A673 (cell line): ENCODE measurements at places on chromosomes 4 and X. TPM values are rescaled to one million over a fixed set of nuclear protein-coding genes. Genes with fewer than 3 reads are reported as not detected.

- no peak overlapping the region for H3K4me3 ChIP-seq
- no peak overlapping the region for H3K27ac ChIP-seq
- no peak for DNase-seq
- H3K4me1 ChIP-seq: no peaks in the 10 kb centered on the region
These were observed 203.0 kb downstream of the GRIA2 start for GRCh38 chr4:157423526-157424020.

DNA sequence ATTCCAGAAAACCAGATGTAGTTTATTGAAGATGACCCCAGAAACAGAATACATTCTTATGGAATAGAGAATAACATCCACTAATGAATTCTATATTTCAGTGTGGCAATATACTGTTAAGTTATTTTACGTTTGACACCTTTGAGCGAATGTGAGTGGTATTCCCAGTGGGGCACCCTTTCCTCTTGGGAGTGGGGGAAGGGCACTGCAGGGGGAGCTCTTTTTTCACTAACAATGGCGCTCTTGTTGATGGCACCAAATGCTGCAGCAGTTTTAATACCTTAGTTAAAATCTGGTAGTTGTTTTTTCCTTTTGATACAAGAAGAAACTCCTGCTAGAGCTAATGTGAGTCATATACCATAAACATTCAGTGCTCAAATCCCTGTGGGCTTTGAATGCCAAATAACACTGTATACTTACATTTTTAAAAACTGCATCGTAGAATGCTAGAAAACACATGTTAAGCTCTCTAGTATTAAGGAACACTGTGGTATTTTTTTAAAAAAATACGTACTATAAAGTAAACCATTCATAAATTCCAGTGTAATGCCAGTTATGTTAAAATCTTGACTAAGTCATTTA, 178.5 kb downstream of the DCHS2 start:
- no peaks in the 10 kb centered on the region for H3K4me1 ChIP-seq
- no peaks in the 10 kb centered on the region for H3K27me3 ChIP-seq
- no peaks in the 10 kb centered on the region for H3K36me3 ChIP-seq
- no peak overlapping the region for H3K27ac ChIP-seq

GRCh38 chr4:186840771-186841301, 117.2 kb upstream of the FAT1 start:
- H3K36me3 ChIP-seq: no peaks in the 10 kb centered on the region
- no peaks in the 10 kb centered on the region for H3K27me3 ChIP-seq
- no peak overlapping the region for H3K27ac ChIP-seq
- no peak for DNase-seq

- no peaks in the 10 kb centered on the region for H3K4me1 ChIP-seq
- H3K4me3 ChIP-seq: no peak overlapping the region
- no peak overlapping the region for H3K27ac ChIP-seq
- H3K36me3 ChIP-seq: no peaks in the 10 kb centered on the region
These were observed 987.2 kb downstream of the PDHA2 start for GRCh38 chr4:96827086-96827485.

DNA sequence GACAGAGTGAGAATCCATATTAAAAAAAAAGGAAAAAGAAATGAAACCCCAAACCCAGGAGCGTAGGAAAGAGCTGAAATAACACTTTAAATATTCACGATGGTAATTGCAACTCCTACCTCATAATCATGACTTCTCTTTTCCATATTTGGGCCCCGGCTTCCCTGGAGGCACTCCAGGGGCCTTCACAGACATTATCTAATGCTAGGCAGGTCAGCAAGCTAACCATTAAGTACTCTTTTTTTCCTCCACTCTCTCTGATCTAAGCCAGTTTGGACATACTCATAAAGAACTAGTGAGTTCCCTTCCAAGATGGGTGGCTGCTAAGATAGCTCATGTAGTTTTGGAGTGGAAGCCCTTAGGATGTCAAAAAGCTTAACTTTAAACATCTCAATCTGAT, 83.2 kb downstream of the SH3KBP1 start:
- peaks cover 4% of the 10 kb centered on the region for H3K27me3 ChIP-seq
- DNase-seq: no peak
- H3K4me3 ChIP-seq: no peak overlapping the region
- H3K4me1 ChIP-seq: peaks cover 4% of the 10 kb centered on the region
- H3K36me3 ChIP-seq: no peaks in the 10 kb centered on the region

- H3K4me1 ChIP-seq: no peaks in the 10 kb centered on the region
- no peak overlapping the region for H3K4me3 ChIP-seq
- H3K27ac ChIP-seq: no peak overlapping the region
- no peaks in the 10 kb centered on the region for H3K36me3 ChIP-seq
- H3K27me3 ChIP-seq: no peaks in the 10 kb centered on the region
These were observed 10.0 kb downstream of the KCNE5 start for GRCh38 chrX:109614951-109615350.

GRCh38 chr4:17958181-17958580, 63.4 kb downstream of the LCORL start:
- no peak for DNase-seq
- H3K27me3 ChIP-seq: no peaks in the 10 kb centered on the region
- no peaks in the 10 kb centered on the region for H3K4me1 ChIP-seq
- peaks cover 4% of the 10 kb centered on the region for H3K36me3 ChIP-seq
- H3K27ac ChIP-seq: no peak overlapping the region

DNA sequence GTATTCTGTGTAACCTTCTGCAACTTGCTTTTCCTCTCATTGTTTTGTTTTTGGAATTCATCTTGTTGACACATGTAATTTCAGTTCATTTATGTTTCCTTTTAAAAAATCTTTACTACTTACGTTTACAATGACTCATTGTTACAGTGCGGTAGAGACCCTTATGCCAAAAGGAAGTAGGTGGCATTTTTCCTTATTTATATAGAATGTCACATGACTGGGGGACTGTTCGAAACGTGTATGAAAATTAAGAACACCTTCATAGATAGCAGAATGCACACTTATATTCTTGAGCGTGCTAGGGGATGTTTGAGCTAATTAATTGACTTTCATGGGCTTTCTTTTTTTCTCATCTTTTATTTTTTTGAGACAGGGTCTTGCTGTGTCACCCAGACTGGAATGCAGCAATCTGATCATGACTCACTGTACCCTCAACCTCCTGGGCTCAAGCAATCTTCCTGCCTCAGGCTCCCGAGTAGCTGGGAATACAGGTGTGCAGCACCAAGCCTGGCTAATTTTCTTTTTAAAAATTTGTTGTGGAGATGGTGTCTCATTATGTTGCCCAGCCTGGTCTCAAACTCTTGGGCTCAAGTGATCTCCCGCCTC, 7.3 kb downstream of the REPS2 start:
- H3K27me3 ChIP-seq: peaks cover 38% of the 10 kb centered on the region
- no peak overlapping the region for H3K27ac ChIP-seq
- no peak for DNase-seq
- no peaks in the 10 kb centered on the region for H3K36me3 ChIP-seq
- H3K4me1 ChIP-seq: no peaks in the 10 kb centered on the region
- no peak overlapping the region for H3K4me3 ChIP-seq

- H3K4me1 ChIP-seq: no peaks in the 10 kb centered on the region
- H3K4me3 ChIP-seq: no peak overlapping the region
- no peak for DNase-seq
- H3K27ac ChIP-seq: no peak overlapping the region
These were observed 177.8 kb upstream of the C1QTNF7 start for GRCh38 chr4:15250021-15250441.

GRCh38 chr4:139956507-139957017, 197.4 kb downstream of the MAML3 start:
- H3K27me3 ChIP-seq: no peaks in the 10 kb centered on the region
- H3K36me3 ChIP-seq: no peaks in the 10 kb centered on the region
- H3K4me3 ChIP-seq: no peak overlapping the region
- H3K4me1 ChIP-seq: no peaks in the 10 kb centered on the region
- DNase-seq: no peak

DNA sequence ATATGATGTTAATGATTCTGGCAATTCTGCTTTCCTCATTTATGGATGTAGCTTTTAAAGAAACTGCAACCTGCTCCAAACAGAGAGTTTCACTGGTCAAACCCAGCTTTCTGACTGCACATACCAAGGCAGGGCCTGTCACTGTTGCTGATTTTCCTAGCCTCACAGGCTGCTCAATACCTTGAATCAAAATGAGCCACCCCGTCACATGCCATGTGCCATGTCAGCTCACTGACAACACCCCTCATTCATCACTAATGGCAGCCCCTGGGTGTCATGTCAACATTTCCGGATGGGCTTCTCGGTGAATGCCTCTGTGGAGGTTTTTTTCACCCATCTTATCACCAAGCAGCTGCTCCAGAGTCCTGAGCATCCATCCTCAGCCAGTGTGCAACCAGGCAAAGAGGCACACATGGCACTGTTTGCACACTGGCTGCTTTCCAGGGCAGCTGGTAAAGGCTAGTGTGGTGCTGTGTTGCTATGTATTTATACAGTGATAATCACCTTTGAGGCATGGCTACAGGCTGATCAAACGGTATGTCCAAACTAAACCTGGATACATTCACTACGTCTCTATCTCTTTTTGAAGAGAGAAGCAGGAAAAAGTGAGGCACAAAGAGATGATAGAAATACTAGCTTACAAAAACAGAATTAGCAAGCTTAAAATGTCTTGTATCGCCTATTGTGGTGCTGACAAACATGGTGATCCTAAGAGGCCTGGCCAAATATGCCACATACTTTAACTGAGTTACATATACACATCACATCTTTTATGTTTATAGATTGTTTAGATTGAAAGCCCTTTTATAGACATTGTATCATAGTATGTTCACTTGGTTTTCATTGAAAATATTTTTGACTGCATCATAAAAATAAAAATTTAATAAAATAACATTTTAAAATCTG, 94.6 kb upstream of the INPP4B start:
- H3K27ac ChIP-seq: no peak overlapping the region
- H3K36me3 ChIP-seq: no peaks in the 10 kb centered on the region
- H3K27me3 ChIP-seq: no peaks in the 10 kb centered on the region
- no peaks in the 10 kb centered on the region for H3K4me1 ChIP-seq
- DNase-seq: no peak

GRCh38 chr4:169210504-169211118, 60.1 kb downstream of the SH3RF1 start:
- DNase-seq: no peak
- no peaks in the 10 kb centered on the region for H3K36me3 ChIP-seq
- no peak overlapping the region for H3K27ac ChIP-seq

GRCh38 chr4:54118850-54119589, 19.1 kb downstream of the GSX2 start:
- no peak overlapping the region for H3K4me3 ChIP-seq
- H3K27ac ChIP-seq: no peak overlapping the region
- no peaks in the 10 kb centered on the region for H3K27me3 ChIP-seq

DNA sequence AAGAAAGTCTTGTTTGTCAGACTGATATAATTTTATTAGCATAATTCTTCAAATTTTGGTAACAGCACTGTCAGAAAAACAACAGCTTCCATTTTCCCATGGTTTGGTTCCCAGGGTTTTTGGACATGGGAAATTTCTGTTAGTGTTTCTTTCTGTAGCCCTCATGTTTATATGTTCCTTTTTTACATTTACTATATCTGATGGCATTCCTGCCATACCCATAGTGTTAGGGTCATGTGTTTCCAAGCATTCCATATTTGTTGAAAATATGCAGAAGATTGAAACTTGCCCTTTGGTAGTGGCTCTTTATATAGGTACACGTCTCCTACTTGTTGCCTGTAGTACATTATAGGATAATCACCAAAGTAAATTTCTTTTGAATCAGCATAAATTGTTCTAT, 65.8 kb downstream of the PDLIM5 start:
- H3K4me3 ChIP-seq: no peak overlapping the region
- no peaks in the 10 kb centered on the region for H3K36me3 ChIP-seq
- no peaks in the 10 kb centered on the region for H3K27me3 ChIP-seq
- H3K27ac ChIP-seq: no peak overlapping the region
- no peak for DNase-seq
- peaks cover 43% of the 10 kb centered on the region for H3K4me1 ChIP-seq

DNA sequence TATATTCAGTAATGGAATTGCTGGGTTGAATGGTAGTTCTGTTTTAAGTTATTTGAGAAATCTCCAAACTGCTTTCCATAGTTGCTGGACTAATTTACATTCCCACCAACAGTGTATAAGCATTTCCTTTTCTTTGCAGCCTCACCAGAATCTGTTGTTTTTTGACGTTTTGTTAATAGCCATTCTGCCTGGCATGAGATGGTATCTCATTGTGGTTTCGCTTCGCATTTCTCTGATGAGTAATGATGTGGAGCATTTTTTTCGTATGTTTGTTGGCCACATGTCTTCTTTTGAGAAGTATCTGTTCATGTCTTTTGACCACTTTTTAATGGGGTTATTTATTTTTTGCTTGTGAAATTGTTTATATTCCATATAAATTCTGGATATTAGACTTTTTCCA, 13.6 kb upstream of the MAGED4B start:
- H3K4me1 ChIP-seq: no peaks in the 10 kb centered on the region
- no peak overlapping the region for H3K27ac ChIP-seq
- H3K36me3 ChIP-seq: no peaks in the 10 kb centered on the region
- no peaks in the 10 kb centered on the region for H3K27me3 ChIP-seq
- H3K4me3 ChIP-seq: no peak overlapping the region
- peak; percentile 22 for DNase-seq

- H3K4me3 ChIP-seq: no peak overlapping the region
- no peak overlapping the region for H3K27ac ChIP-seq
- no peaks in the 10 kb centered on the region for H3K4me1 ChIP-seq
- DNase-seq: no peak
- H3K36me3 ChIP-seq: no peaks in the 10 kb centered on the region
These were observed 4.2 kb upstream of the AKAP17A start for GRCh38 chrX:1587161-1587560.

DNA sequence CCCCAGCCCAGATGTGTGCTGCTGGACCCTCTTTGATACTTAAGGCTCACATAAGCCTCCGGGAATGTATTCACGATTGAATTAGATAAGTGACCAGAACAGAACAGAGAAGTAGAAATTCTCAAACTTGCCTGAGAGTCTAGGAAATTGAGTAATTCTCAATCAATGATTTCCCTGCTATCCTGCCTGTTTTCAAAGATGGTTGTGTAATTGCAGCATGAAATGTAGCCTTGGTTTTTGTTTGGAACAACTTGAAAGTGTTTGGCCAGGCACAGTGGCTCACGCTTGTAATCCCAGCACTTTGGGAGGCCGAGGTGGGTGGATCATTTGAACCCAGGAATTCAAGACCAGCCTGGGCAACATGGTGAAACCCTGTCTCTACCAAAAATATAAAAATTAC, 41.2 kb downstream of the TNIP2 start:
- no peak for DNase-seq
- H3K4me1 ChIP-seq: no peaks in the 10 kb centered on the region
- H3K36me3 ChIP-seq: peaks cover 30% of the 10 kb centered on the region
- H3K4me3 ChIP-seq: no peak overlapping the region
- no peak overlapping the region for H3K27ac ChIP-seq
- no peaks in the 10 kb centered on the region for H3K27me3 ChIP-seq

DNA sequence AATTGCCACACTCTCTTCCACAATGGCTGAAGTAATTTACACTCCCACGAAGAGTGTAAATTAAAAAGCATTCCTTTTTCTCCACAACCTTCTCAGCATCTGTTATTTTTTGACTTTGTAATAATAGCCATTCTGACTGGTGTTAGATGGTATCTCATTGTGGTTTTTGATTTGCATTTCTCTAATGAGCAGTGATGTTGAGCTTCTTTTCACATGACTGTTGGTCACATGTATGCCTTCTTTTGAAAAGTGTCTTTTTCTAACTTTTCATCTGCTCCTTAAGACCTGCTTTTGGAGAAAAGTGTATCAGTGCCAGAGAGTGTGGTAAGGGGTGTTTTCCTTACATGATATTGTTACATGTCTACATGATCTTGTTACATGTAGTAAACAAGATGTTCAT, 25.7 kb downstream of the GUCY1A1 start:
- no peaks in the 10 kb centered on the region for H3K36me3 ChIP-seq
- no peaks in the 10 kb centered on the region for H3K4me1 ChIP-seq
- no peak for DNase-seq
- no peak overlapping the region for H3K4me3 ChIP-seq
- H3K27me3 ChIP-seq: no peaks in the 10 kb centered on the region

ANKRD37 gene
- 0.72 TPM in 1 of 2 replicates, not detected in the other for total RNA-seq

ADH1C gene
- not detected in 2 replicates for total RNA-seq

MORC4 gene
- total RNA-seq: 15.9 and 21.2 TPM in 2 replicates

GPRIN3 gene
- not detected in 2 replicates for total RNA-seq

STK32B gene
- 14.2 and 15.1 TPM in 2 replicates for total RNA-seq

ZNF157 gene
- not detected in 2 replicates for total RNA-seq

AVPR2 gene
- total RNA-seq: not detected in 2 replicates

CXorf65 gene
- not detected in 2 replicates for total RNA-seq
